ENCODE measurements at places on chromosomes 13 and 19.

GRCh38 chr13:109787135-109787954 lies 962 bp upstream of the IRS2 start:
- DNase-seq, result peak; percentile 45

- DNase-seq, result no peak
These were observed 386.2 kb downstream of the IRS2 start for GRCh38 chr13:109400209-109400608.

DNA sequence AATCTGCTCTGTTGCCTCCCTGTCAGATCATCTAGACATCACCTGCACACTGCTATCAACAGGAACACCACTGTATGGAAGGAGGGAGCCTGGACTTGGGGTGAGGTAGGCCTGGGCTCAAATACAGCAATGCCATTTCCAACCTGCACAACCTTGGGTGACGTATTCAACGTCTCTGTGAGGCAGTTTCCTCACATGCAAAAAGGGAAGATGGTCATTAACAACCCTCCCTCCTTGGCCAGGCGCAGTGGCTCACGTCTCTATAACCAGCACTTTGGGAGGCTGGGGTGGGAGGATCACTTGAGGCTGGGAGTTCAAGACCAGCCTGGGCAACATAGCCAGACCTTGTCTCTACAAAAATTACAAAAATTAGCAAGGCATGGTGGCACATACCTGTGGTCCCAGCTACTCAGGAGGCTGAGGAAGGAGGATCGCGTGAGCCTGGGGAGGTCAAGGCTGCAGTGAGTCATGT lies 13.1 kb downstream of the XRCC1 start:
- DNase-seq, result no peak

DNA sequence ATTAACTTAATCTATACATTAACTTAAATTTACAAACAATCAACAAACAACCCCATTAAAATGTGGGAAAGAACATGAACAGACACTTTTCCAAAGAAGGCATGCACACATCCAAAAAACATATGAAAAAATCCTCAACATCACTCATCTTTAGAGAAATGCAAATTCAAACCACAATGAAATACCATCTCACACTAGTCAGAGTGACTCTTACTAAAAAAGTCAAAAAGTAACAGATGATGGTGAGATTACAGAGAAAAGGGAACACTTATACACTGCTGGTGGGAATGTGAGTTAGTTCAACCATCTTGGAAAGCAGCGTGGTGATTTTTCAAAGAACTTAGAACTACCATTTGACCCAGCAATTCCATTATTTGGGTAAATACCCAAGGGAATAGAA lies 759.2 kb upstream of the SLITRK1 start:
- DNase-seq, result no peak

- no peak for DNase-seq
These were observed 26.5 kb downstream of the MED26 start for GRCh38 chr19:16601378-16602052.

Measured in fibroblast of gingiva (primary cell).